ENCODE measurements at places on chromosomes 5 and 9. TPM values are rescaled to one million over a fixed set of nuclear protein-coding genes. Genes with fewer than 3 reads are reported as not detected.
A peak's percentile ranks its signal among the peaks of the same experiment; 100 is the strongest.

- no peaks in the 10 kb centered on the region for H3K4me1 ChIP-seq
- H3K36me3 ChIP-seq = no peaks in the 10 kb centered on the region
- H3K27ac ChIP-seq = no peak overlapping the region
- peak; percentile 30 for DNase-seq
- no peak overlapping the region for H3K4me3 ChIP-seq
Observed at GRCh38 chr5:24363789-24364481, 280.8 kb downstream of the CDH10 start.

DNA sequence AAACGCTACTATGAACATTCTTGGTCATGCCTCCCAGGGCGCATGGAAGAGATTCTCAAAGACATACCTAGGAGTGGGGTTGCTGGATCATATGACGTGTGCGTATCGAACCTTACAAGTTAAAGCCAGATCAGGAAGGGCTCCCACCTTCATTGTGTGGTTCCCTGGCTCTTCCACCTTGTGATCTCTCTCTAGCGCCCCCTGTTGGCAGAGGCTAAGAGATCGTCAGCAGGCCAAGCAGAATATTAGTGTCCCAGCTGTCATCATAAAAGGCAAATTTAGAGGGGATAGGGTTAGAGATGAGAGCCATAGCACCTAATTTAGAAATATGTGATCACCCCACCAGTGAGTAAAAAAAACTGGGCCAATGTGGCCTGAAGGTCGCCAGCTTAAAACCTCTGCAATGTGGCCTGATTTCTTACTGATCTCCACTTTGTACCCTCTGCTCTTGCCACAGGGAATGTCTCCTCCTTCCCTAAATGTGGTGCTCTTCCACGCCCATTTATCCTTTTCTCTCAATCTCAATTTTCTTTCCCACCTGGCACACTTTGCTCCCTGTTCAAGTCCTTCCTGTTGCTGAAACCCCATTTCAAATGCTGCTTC is 91.7 kb upstream of the SHB start:
- no peak overlapping the region for H3K27ac ChIP-seq
- 0 out of 2 replicates have a peak, but pooled peaks cover 4% of the 10 kb centered on the region for H3K4me1 ChIP-seq
- peak; percentile 53 for DNase-seq
- H3K4me3 ChIP-seq = no peak overlapping the region
- no peaks in the 10 kb centered on the region for H3K27me3 ChIP-seq

- no peak for DNase-seq
- H3K4me1 ChIP-seq = peaks cover 7% of the 10 kb centered on the region
- H3K27me3 ChIP-seq = no peaks in the 10 kb centered on the region
- H3K27ac ChIP-seq = no peak overlapping the region
- no peak overlapping the region for H3K4me3 ChIP-seq
Observed at GRCh38 chr5:135373736-135374515, 25.1 kb downstream of the MACROH2A1 start.

- no peaks in the 10 kb centered on the region for H3K36me3 ChIP-seq
- no peak overlapping the region for H3K4me3 ChIP-seq
- no peak overlapping the region for H3K27ac ChIP-seq
- no peaks in the 10 kb centered on the region for H3K27me3 ChIP-seq
Observed at GRCh38 chr5:41445937-41446563, 64.4 kb downstream of the PLCXD3 start.

The TTLL11 gene
- 8.9 TPM for total RNA-seq

DNA sequence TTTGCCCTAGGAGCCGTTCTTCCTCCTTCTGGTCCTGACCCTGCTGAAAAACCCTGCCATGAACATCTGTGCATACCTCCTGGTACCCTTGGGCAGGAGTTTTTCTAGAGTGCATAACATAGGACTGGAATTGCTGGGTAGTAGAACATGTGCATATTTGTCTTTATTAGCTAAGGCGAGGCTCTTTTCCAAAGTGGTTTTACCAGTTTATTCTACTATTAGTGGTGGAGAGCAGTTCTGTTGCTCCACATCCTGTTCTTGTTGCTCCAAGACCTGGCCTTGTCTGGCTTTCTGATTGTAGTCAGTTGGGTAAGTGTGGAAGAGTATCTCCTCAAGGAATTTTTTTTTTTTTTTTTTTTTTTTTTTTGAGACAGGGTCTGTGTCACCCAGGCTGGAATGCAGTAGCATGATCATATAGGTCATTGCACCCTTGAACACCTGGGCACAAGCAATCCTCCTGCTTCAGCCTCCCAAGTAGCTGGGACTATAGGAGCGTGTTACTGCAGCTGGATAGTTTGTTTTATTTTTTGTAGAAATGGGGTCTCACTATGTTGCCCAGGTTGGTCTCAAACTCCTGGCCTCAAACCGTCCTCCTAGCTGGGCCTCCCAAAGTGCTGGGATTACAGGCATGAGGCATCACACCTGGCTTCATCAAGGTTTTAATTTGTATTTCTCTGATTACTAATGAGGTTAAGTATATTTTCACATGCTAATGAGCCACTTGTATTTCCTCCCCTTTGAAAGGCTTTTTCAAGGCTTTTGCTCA is 85.2 kb downstream of the SPRY4 start:
- peak; percentile 73 for DNase-seq
- no peaks in the 10 kb centered on the region for H3K27me3 ChIP-seq
- H3K4me1 ChIP-seq = peaks cover 7% of the 10 kb centered on the region
- no peak overlapping the region for H3K4me3 ChIP-seq
- no peak overlapping the region for H3K27ac ChIP-seq
